ENCODE measurements at places on chromosomes 7 and 10.
A peak's percentile ranks its signal among the peaks of the same experiment; 100 is the strongest.

DNA sequence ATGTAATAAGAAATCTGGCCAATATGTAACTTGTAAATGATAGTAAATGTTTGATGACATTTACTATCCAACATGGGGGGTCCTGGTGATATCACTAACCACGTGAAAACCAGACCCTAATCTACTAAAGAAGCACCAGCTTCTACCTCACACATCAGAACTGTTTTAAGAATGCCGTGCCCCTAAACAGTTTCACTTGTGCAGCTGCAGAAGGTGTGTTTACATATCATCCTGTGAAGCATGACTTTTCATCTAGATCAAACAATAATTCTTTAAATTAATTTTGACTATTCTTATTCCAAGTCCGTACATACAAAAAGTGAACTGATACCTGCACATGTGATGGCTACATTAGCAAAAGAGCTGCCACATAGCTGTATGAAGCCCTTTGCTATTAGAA lies 61.0 kb downstream of the STEAP1B start:
- DNase-seq, result no peak

GRCh38 chr10:90885176-90885575 lies 13.4 kb downstream of the RPP30 start:
- no peak for DNase-seq

DNA sequence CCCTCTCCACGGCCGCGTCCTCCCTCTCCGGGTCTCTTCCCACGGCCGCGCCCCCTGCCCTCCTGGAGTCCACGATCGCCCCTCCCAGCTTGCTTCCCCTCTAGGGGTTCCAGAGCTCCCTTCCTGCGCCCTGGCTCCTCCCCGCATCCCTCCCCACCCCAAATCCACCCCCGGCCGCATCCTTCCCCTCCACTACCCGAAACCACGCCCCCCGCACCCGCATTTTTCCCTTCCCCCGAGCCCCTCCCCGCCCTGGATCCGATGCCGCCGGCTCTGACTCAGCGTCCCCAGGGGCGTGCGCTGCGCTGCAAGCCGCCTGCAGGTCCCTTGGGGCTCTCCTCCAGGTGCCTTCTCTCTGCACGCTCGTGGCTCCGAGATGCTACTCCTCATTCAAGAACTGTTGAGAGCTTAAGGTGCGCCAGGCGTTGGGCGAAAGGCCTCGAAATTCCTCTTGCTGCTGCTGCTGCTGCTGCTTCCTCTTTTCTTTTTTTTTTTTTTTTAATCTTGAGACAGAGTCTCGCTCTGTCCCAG lies 372 bp upstream of the TMEM130 start:
- peak; percentile 23 for DNase-seq

DNA sequence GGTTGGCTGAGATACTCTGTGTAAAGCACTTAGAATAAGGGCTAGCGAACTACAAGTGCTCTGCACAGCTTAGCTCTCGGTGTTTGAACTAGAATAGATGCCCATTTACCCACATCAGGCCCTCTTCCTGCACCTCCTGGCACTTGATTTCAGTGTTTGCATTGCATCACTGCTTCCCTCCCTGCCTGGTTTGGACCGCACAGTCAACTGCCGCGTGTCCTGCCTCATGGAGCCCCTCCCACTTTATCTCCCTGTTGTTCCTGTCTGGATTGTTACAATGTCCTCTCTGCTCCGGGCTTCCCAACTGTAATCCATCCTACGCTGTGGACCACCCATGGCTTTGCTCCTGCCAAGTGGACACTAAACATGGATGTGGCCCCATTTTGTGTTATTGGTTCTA lies 2.3 kb downstream of the FAM107B start:
- DNase-seq, result no peak

DNA sequence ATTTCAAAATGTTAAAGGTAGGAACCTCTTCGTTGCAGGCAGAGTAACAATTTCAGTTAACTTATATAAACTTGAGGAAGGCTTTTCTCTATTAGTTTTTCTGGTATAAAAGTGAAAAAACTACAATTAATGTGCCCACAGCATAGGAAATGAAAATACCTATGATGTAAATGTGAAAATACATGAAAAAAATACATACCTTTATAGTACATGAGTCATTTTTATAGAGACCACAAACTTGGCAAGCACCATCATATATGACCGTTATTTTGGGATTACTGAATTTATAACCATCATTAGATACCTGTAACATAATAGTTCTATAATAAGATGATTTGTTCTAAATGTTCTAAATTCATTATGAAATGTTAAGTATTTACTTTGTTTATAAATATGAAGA lies 42.7 kb downstream of the VWDE start:
- DNase-seq, result no peak

DNA sequence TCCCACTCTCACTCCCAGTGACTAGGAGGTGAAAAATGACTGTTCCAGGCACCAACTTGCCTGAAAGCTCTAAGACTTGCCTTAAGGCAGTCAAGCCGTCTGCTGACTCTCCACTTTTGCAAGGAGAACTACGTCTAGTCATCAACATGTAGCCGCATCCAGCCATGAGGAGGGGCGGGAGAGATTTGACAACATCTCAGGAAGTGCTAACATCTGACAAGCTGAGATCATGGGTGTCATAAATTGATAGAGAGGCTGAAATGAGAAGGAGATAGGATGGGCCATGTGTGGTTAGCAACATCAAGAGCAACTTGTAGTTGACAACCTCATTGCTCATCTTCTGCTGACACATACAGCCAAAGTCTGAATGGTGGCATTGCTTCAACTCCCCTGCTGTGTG lies 9.0 kb upstream of the TBXAS1 start:
- DNase-seq, result no peak

GRCh38 chr10:34380856-34381255 lies 434.2 kb downstream of the PARD3 start:
- DNase-seq, result no peak

DNA sequence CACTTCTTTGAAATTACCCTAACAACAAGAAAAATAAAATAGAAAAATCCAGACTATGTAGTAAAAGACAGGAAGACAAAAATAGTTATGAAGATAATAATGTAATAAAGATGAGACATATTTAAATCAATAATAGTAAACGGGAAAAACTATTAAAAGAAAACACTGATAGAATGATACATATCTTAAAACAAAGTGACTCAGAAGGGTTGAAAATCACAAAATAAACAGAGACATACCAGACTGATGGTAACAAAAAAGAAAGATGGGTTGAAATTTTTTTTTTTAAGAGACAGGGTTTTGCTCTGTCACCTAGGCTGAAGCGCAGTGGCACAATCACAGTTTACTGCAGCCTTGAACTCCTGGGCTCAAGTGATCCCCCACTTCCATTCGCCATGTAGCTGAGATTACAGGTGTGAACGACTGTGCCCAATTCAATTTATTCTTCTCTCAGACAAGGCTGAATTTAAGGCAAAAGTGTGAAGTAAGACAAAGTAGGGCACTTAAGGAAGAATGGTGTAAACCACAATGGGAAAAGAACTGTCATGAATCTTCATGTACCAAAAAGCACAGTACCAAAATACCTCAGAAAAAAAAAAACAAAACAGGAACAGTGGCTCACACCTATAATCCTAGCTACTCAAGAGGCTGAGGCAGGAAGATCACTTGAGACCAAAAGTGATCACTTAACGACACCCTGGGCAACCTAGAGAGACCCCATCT lies 47.4 kb downstream of the LMBR1 start:
- no peak for DNase-seq

DNA sequence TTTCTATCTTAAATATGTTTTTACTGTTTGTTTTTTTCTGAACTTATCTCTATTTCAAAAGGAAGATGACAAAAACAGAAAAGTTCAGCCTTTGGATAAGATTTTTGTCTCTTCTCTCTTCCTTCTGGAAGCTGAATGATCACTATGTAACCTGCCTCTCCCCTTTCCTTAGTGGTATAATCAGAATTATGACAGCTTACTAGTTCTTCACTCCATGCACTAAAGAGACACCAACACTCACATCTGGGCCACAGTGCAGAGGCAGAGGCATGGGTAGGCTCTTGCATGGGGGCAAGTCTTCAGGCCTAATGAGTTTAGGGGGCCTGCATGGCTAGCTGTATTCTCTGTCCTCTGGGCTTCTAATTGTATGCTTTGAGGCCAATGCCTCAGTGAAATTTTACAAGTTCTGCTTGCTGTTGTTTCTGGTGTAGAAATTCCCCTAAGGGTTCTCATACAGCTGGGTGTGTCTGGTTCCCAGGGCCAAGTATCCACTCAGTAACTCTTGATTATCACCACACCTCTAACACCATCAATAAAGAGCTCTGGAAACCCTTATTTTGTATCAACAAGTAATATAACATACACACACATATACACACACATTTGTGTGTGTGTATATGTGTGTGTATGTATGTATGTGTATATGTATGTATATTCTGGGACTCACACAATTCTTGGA lies 96.8 kb upstream of the POM121L12 start:
- no peak for DNase-seq

GRCh38 chr7:16068183-16068582 lies 353.2 kb downstream of the CRPPA start:
- no peak for DNase-seq

- no peak for DNase-seq
Measured at GRCh38 chr10:123948030-123948823, 56.6 kb upstream of the CPXM2 start.

- peak; percentile 27 for DNase-seq
Measured at GRCh38 chr7:146115851-146116520, 615 bp upstream of the CNTNAP2 start.

GRCh38 chr7:16051561-16052255 lies 365.2 kb upstream of the MEOX2 start:
- no peak for DNase-seq

- DNase-seq, result no peak
Measured at GRCh38 chr7:121572615-121573014, 176.5 kb upstream of the FAM3C start.

GRCh38 chr10:129699722-129700340 lies 232.8 kb downstream of the MGMT start:
- no peak for DNase-seq

GRCh38 chr10:37434091-37434490 lies 308.7 kb downstream of the ANKRD30A start:
- DNase-seq, result no peak

GRCh38 chr10:126235091-126235978 lies 152.9 kb downstream of the ADAM12 start:
- DNase-seq, result no peak

All from dermis microvascular lymphatic vessel endothelial cell (primary cell).